ENCODE measurements at places on chromosomes 2 and 18.
A peak's percentile ranks its signal among the peaks of the same experiment; 100 is the strongest.

DNA sequence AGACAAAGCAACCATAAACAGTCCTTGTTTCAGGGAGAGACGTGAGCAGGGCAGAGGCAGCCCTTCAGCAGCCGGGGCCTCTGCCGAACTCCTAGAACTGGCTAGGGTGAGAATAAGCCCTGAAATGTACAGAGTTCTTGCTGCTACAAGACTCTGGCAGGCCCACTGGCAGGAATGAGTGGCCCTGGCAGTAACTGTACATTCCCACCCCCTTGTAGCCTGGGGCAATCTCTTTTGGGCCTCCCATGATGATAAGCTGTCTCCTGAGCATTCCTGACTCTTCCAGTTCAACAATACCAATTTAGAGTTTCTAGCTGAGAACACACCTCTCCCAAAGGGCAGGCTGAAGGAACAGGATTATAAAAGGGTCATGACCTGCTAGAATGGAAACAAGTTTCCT, 54.3 kb downstream of the HAUS1 start:
- peak; percentile 41 for DNase-seq

DNA sequence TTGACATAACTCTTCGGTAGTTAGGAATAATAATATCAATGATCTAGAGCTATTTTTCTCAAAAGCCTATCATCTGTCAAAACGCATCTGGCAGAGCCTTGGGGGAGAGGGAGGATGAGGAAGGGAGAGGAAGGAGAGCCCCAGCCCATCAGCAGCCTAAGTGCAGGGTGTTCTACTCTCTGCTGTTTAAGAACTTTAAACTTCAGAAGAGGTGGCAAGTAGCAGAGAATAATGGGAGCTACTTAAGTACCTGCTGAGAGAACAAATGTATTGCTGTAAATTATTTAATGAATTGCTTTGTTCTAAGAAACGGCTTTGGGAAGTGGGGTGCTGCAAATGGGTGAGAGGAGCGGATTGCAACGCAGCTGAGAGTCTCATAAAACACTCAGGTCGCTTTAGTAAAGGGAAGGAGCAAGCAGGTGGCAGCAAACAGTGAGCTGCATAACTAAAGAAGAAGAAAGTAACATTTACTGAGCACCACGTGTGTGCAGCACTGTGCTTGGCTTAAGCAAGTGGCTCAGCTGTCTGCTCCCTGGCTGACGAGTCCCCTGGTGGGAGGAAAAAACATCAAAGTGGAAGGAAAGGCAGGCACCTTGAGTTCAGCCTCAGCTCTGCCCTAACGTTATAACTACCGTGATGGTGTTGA, 26.3 kb upstream of the SH3RF3 start:
- DNase-seq: no peak

- DNase-seq: no peak
These were observed 128.6 kb upstream of the WDR75 start for GRCh38 chr2:189312643-189313042.

DNA sequence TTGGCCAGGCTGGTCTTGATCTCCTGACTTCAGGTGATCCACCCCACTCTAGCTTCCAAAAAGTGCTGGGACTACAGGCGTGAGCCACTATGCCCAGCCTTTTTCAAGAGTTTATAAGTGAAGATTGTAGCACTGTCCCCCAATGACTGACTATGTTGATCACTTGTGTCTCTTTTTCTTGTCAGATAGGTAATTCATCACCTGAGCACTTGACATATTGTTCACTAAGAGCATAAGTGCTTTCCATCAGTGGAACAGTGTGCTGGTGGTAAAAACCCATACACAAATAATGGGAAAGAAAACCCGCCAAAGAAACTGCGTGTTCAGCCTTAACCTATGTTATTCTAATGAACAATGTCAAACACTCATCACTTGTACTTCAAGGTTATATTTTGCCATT, 414.4 kb upstream of the CDH7 start:
- DNase-seq: no peak

DNA sequence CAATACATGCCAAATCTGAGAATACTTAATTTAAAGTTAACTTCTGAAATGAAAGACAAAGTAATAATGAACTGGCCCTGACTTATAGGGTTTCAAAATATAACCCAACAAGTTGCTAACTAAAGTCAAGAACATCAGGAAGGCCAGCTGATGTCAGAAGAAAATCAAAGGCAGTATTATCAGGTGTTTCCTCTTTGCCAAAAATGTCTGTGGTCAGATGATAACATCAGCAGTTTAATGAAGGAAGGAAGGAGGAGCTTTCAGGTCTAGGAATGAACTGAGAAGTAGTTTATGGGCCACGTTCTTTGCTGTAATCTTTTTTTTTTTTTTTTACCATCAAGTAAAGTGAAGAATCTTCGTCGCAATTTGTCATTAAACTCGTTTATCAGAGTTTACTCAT, 40.9 kb downstream of the CDH2 start:
- DNase-seq: no peak

DNA sequence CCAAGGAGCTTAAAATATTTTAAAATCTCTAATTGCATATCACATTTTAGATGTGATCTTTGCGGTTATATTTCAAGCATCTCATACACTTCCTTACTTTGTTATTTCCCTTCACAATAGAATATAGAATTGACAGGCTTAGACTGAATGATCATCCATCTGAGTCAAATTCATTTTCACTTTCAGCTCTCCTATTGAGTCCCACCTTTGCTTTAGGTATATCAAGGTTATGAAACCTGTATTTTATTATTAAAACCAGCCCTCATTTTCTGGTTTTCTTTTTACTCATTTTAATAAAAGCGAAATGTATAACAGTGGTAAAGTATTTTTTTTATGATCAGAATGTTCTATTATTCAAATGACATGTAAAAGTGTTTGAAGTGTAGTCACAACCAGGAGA, 162.9 kb upstream of the KYNU start:
- DNase-seq: no peak

GRCh38 chr18:66013969-66014368, 263.2 kb downstream of the CDH7 start:
- no peak for DNase-seq

DNA sequence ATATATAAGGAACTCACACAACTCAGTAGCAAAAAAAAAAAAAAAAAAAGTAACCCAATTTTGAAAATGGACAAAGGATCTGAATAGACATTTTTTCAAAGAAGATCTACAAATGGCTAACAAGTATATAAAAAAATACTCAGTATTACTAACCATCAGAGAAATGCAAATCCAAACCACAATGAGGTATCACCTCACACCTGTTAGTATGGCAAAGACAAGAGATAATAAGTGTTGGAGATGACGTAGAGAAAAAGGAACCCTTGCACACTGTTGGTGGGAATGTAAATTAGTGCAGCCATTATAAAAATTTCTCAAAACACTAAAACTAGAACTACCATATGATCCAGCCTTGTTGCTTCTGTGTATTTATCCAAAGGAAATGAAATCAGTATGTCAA, 5.8 kb upstream of the CNDP1 start:
- no peak for DNase-seq

GRCh38 chr18:50473881-50474280, 86.0 kb upstream of the MAPK4 start:
- DNase-seq: no peak

DNA sequence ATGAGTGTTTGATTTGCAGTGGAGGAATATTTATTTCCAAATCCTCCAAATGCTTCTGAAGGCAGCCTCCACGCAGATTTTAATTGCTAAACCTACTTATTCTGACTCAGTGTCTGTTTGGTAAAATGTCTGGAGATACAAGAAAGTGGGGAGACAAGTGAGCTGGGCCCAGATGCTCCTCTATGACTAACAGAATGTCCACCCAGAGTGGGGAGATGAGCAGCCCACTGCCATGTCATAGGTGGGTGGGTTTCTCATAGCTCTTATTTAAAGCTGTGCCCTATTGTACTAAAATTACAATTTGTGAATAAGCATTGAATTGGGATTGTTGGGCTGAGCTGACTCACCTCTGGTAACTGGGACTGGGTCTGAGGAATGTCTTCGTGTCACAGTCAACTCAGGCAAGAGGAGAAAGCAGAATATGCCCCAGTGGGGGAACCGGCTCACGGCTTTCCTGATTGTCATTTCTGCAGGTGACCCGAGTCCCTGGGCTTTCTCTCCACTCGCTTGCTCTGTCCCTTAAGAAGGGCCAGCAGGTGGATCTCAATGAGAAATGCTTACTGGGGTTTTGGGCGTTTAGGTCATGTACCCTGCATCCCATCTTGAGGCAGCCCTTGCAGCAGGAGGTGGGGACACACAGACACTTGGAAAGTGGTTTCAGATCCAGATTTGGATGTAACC, 116.3 kb upstream of the SPRED2 start:
- DNase-seq: no peak

DNA sequence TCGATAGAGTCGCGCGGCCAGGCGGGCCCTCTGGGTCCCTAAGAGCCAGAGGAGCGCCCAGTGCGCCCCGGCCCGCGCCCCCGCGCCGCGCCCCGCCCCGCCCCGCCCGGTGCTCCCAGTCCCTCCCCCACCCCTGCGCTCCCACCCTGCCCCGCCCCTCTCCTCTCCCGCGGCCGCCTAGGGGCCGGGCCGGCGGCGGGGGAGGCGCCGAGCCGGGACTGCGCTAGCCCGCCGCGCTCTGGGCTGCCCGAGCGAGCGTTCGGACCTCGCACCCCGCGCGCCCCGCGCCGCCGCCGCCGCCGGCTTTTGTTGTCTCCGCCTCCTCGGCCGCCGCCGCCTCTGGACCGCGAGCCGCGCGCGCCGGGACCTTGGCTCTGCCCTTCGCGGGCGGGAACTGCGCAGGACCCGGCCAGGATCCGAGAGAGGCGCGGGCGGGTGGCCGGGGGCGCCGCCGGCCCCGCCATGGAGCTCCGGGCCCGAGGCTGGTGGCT, at the start of gene GPC1:
Gene GPC1, plus strand, starts transcription at position 207 of the 491 bp plus-strand sequence. Its CDS starts 256 bp downstream, at position 463.
- DNase-seq: peak; percentile 79
